ENCODE measurements at places on chromosomes 12 and 14.

DNA sequence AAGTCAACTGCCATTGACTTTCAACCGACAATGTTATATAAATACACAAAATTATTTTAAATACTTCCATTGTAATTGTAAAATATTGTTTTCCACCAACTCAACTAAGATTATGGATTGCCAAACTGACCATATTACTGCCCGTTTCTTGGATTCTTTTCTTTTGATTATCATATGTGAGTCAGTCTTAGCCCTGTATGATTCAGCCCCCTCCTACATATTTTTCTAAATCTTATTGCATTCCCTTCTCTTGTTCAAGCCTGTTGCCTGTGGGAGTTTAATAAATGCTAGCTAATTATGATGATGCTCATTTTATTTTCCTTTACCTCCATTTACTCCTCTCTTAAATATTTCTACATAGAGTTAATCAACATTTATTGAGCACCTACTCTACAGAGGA lies 6.8 kb downstream of the RASSF9 start:
- no peak for DNase-seq

GRCh38 chr12:83408851-83409250 lies 722.1 kb downstream of the TMTC2 start:
- no peak for DNase-seq

DNA sequence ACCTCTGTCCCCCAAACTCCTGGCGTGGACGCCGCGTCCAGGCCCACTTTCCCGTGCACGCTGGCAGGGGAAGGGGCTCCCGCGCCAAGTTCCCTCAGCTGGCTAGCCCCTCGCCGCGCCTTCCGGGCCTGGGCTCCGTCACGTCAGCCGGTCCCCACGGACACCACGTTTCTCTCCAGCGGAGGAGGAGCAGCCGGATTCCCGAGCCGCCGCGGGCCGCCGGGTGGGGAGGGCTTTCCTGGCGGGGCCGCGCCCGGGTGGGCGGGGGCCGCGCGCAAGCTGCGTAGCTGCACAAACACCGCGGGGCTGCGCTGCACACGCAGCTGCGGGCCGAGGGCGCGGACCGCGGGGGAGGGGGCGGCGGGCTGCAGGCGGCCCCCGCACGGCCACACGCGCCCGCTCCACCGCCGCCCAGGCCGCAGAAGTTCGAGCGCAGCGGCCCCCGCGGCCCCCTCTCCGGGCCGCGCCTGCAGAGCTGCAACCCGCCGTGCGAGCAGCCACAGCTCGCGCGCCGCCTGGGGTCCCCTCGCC lies 45.1 kb upstream of the PNMA1 start:
- peak; percentile 47 for DNase-seq

GRCh38 chr14:101761881-101762529 lies 496 bp downstream of the PPP2R5C start:
- peak; percentile 40 for DNase-seq

GRCh38 chr12:114992443-114992842 lies 308.5 kb upstream of the TBX3 start:
- no peak for DNase-seq

DNA sequence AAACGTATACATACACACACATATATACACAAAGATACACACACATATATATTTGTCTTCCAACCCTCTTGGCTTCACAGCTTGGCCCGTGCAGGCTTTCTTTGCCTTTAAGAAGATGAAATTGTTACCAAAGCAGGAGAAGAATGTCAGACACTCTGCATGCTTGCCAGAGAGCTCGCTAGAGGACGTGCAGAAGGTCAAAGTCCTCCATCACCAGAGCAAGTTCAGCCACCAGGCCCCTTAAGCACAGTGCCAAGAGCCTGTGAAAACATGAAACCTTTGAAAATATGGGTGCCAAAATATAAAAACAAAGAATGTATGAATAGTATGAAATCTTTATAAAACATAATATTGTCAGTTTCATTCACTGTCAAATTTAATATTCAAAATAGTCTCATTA lies 14.9 kb upstream of the MCRS1 start:
- no peak for DNase-seq

DNA sequence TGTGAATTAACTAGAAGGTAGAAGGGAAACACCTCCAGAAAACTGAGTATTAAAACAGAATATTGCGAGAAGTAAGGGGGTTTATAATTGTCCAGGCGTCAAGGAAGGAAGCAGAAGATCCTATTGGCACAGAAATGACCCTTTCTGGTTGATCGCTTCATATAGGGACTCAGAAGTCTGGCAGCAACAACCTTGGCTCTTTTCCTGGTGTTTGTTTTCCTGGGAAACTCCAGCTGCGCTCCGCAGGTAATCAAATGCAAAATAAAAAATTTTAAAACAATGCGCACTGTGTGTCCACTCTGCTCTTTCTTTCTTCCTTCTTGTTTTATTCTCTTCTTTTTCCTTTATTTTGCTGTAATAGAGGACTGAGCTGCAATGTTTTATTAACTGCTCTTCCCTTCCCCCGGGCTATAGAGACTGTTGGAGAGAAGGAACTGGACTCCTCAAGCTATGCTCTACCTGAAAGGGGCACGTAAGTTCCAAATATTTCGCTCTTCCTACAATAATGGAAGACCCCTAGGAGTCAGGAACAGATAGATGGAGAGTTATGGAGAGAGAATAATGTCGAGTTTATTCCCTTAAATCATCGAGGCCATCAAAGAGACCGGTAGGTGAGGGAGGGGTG lies 737 bp downstream of the SPX start:
- DNase-seq = no peak

- no peak for DNase-seq
These were observed 48.8 kb downstream of the LRCOL1 start for GRCh38 chr12:132561427-132562156.

GRCh38 chr12:110245369-110245772 lies 35.7 kb upstream of the ATP2A2 start:
- peak; percentile 39 for DNase-seq

Data from stimulated activated naive CD4-positive, alpha-beta T cell treated with Interleukin-2 at 50 U/mL for 16 hours (primary cell).